ENCODE measurements at places on chromosomes 6 and 20. TPM values are rescaled to one million over a fixed set of nuclear protein-coding genes. Genes with fewer than 3 reads are reported as not detected.
A peak's percentile ranks its signal among the peaks of the same experiment; 100 is the strongest.

GRCh38 chr6:89817481-89817880 is 2.1 kb downstream of the MDN1 start:
- DNase-seq = no peak

DNA sequence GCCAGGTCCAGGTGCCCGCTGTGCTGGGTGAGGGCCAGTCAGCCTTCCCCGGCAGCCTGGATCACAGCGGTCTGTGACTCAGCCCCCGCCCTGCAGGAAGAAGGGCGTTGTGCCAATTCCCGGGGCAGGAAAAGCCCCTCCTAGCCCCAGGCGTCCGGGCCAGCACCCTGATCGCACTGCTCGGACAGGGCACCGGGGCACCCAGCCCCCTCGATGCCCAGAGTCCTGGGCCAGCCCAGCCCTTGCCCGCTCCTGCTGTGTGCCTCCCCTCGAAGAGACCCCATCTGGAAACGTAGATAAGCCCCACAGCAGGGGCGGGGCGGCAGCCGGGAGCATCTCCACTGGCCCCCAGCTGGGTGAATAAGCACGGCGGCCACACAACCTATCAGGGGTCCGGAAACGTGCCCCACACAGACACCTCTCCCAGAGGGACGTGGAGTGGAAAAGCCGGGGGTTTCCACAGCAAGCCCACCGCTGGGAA is 9.9 kb downstream of the LAMA5 start:
- peak; percentile 46 for DNase-seq

DNA sequence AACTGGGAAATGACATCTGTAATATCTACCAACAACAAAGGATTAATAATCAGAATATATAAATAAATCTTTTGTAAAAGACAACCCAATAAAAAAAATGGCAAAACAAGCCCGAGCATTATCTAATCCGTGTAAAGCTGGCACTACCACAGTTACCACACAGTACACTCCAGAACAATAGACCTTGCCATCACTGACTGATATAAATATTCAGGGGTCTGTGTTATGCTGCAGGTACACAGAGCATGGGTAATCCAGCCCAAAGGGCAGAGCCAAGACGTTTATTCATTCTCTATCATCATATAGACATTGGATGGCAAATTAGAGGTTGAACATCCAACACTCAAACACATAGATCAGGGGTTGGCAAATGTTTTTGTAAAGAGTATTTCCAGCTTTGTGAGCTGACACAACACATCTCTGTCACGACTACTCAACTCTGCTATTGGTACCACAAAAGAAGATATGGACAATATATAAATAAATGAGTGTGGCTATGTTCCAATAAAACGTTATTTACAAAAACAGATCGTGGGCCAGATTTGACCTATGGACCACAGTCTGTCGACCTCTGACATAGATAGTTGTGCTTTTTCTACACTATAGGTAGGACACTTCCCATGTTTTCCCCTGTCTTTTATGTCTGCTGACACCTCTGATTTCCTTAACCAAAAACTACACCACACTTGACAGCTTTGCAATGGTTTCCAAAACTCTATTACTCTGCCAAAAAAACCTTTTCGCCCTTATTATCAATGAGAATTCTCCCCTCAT is 4.5 kb downstream of the NCOA6 start:
- DNase-seq = no peak

DNA sequence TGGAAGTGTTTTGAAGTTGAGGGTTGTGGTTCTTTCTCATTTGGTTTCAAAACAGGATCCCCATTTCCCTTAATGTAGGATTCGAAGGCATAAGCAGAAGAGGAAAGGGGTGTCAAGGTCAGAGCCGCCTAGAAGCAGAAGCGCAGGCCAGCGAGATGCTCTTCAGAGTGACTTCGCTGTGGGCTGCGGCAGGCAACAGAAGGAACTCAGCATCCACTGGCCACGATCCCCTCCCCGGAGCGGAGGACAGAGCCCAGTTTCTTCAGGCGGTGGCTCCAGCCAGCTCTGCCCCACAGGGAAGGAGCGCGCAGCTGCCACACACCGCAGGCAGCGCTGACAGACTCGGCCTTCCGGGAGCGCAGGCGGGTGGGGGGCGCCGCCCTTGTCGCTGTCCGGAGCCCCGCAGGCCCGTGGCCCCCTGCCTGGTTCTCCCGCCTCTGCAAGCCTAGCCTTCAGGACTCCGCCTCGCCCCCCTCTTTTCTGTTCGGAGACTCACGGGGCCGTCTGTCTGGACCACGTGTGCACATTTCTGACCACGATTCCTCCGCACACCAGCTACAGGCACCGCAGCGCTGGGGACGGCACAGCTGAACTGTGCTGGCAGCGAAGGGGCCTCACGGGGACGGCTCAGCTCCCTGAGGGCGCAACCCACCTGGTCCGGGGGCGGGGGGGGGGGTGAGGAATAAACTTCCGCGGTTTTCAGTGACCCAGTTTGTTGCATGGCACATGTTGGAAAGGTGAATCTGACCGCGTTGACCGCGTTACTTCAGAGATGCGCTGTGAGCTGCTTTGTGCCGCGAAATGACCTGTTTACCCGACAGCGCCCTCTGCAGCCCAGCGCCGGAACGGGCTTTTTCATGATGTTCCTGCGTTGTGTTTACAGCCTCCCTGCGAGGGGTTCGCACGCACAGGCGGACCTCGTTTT is 26.1 kb downstream of the TTLL2 start:
- peak; percentile 82 for DNase-seq

- DNase-seq = no peak
Measured at GRCh38 chr6:151900256-151900655, 92.8 kb downstream of the ESR1 start.

DNA sequence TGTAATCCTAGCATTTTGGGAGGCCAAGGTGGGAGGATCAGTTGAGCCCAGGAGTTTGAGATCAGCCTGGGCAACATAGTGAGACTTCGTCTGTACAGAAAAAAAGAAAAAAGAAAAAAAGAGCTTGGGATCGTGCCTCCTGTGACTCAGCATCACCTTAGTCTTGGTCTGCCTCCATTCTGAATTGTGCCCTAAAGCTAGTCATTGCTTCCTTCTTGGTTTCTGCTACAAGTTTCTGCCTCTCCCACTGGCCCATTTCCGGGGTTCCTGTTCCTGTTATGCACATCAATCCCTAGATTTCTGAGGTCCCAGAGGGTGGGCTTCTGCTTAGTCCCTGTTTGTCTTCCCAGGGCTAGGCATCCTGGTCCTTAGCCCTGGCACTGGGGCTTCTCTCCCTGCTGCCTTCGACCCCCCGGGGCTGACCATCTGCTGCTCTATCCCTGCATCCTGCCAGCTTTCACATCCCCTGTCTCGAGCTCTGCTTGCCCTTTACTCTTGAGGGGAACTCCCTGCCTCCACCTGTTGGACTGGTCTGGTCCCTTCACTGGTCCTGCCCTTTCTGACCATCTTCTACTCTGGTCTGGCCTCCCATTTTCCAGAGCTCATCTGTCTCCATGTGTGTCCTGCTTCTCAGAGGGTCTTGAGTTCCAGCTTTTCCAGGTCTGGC is 77.5 kb upstream of the ESR1 start:
- DNase-seq = no peak

GRCh38 chr6:10278746-10279145 is 136.1 kb downstream of the TFAP2A start:
- DNase-seq = no peak

DNA sequence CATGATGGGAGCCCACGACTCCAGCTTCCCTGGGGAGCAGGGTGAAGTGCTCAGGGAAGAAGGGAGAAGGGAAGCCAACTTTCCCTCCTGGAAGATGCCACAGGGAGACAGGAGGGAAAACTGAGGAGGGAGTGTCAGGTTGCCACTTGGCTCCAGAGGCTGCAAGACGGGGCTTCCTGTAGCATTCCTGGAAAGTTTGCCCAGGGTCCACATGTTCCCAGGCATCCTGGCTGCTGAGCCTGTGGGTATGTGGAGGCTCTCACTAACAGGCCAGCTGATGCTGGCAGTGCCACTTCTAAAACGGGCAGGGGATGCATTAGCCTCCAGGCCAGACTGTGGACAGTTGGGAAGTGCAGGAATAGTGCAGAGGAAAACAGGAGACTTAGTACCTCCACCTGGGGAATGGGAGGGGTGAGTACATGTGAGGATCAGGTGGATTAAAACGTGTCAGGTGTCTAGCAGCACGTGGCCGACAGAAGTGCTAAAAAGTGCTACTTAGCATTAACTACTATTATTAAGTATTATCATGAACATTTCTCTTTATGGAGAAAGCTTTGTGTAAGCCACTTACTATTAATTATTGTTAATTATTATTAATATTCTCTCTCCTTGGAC is 33.2 kb downstream of the BANF2 start:
- DNase-seq = no peak

The REPS1 gene
- 16.8 TPM for polyA plus RNA-seq

The PREX1 gene
- 29.5 TPM for polyA plus RNA-seq

Data from lung (tissue), 17 donors.